ENCODE measurements at places on chromosomes 16 and 17.

GRCh38 chr17:76529224-76530094 is 8.1 kb downstream of the CYGB start:
- no peak for DNase-seq

DNA sequence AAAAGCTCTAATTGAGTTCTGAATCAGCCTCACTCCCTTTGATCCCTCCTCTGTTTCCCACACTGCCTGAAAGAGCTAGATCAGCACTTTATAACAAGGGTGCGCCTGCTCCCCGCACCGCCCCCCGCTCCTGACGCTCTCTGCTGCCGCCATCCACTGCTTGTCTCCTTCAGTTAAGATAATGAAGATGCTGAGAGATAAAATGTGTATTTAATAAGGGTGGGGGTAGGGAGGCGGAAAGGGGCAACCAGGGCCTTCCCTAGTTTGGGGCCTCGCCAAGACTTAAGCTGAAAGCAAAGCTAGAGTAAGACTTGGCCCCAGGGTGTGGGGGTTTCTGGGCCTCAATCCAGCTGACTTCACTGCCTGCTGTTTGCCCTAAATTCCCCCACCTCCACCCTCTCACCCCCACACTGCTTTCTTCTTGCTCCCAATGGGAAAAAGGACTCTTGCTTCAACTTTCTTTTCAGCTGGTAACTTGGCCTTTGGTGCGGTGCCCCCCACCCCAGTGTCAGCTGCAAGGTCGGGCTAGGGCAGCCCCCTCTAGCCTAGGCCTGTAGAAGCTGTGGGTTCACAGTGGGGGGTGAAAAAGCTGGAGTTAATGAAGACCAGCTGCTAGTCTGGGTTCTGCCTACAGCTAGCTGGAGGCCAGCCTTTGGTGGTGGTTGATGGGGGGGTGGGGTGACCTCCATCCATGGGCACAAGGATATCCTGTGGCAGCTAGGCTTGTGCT is 1.8 kb upstream of the RARA start:
- DNase-seq: no peak

DNA sequence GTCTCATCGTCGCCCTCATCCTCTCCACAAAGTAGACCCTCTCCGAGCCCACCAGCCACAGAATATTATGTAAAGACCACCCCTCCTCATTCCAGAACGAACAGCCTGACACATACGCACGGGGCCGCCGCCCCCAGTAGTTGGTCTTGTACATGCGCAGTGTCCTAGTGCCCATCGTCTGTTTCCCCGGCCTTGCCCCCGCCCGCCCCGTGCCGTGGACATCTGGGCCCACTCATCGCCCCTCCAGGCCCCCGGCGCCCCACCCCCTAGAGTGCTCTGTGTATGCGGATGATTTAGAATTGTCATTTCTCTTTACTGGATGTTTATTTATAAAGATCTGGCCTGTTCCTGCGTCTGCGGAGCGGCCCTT is 475 bp upstream of the AMDHD2 start:
- DNase-seq: no peak

DNA sequence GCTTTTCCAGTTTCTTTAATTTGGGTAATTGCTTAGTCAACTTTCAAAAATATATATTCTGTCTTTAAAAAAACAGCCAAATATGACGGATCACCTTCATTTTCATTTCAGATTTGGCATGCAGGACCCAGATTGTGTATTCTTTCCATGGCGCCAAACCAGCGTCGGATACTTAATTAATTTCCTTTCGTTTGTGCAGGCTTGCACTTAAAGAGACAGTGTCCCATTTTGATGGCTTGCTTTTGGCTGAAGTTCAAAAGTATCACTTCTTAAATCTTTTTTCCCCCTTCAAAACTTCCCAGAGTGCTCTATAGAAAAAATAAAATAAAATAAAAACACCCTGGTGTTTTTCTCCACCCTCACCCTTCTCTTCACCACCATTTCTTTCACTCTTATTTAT is 394.5 kb upstream of the SOX9 start:
- DNase-seq: no peak

DNA sequence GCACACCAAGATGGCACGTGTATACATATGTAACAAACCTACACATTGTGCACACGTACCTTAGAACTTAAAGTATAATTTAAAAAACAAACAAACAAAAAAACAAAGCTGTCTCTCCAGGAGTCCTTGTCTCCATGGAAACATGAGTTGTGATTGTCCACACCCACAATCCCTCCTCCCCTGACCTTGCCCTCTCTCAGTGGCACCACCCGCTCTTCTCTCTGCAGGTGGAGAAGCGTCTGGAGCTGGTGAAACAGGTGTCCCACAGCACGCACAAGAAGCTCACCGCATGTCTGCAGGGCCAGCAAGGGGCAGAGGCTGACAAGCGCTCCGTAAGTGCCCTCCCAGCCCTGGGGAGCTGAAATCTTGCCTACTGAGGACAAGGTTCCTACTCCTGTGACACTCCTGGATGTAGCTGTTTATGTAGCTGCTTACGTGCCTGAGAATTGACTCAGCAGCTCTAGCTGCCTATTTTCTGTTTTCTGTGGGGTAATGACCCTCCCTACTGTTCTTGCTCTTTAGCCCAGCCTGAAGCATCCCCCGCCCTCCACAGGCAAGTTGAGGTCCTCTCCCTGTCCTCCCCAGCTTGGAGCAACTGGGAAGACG is 107.0 kb downstream of the ARHGAP44 start:
- DNase-seq: no peak

DNA sequence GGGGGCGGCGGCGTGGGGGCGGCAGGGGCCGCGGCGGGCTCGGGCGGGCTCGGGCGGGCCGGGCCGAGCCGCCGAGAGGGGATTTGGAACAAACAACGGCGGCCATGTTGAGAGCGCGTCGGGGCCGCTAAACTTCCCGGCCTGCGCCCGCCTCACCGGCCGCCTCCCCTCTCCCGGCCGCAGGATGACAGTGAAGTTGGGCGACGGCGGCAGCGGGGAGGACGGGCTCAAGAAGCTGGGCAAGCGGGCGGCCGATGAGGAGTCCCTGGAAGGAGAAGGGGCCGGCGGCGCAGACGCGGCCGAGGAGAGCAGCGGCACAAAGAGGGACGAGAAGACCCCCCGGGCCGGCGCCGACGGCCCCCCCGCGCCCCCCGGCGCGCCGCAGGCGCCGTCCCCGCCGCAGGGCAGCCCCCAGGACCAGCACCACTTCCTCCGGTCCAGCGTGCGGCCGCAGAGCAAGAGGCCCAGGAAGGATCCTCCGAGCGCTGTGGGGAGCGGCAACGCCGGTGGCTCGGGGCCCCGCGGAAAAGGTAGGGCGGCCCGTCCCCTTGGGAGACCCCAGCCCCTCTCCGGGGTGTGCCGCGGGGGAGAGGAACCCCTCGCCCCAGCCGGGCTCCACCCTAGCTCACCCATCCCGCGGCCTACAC is 2.4 kb downstream of the CRAMP1 start:
- DNase-seq: no peak

- DNase-seq: no peak
Observed at GRCh38 chr16:66039793-66040192, 326.7 kb upstream of the CDH5 start.

DNA sequence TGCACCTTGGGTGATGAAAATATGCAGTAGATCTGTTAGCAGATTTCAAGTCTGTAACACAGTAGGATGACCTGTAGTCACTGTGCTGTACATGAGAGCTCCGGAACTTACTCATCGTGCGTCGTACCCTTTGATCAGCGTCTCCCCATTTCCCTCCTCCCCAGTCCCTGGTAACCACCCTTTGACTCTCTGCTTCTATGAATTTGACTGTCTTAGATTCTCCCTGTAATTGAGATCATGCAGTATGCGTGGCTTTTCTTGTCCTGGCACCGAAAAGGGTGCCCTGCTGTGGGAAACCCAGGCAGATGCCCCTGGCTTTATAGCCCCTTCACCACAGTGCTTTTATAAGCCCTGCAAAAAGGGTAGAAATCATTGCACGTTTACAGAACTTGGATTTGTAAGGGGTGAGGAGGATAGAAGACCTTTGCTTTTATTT is 20.5 kb downstream of the CLEC16A start:
- DNase-seq: no peak

DNA sequence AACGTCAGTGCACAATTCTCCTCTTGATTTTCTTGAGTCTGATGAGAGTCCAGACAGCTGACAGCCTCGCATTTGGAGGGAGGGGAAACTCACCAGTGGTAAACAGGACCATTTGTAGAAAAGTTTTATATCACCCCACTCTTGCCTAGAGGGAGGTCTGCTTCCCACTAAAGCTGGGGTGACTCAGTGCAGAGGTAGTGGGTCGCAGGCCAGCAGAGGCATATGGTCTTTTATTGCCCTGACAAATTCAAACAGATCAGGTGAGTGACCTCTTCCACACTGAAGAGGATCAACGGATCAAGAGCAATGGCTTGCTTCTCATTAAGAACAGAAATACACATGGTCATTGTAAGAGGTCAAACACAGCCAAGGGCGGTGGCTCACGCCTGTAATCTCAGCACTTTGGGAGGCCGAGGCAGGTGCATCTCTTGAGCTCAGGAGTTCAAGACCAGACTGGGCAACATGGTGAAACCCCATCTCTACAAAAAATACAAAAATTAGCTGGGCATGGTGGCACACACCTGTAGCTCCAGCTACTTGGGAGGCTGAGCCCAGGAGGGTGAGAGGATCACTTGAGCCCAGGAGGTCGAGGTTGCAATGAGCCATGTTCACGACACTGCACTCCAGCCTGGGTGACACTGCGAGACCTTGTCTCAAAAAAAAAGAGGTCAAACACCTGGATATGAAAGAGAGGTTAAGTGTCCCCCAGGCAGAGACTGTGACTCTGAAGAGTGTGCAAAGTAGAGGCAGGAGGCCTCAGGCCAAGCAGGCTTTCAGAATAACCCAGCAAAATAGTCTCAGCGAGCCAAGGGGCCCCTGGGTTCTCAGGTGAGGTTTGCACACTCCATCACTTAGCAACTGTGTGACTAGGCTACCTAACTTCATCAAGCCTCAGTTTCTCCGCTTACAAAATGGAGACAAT is 56.5 kb upstream of the ERN1 start:
- no peak for DNase-seq

DNA sequence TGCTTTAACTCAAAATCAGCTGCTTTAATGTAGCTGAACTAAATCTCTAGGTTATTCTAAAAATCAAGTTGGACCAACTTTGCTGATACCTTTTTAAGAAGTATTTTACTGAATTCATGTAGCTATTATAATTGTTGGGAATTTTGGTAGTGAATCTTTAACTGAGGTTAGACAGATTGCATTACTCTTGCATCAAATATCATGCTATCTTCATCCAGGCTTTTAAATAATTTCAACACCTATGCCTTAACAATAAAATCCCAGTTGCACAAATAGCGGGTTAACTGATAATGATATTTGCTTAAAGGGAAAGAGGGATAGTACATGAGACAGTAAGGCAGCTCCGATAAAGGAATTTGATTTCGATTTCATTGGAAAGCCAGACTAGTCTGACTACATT is 241.3 kb upstream of the TBX2 start:
- no peak for DNase-seq

- DNase-seq: no peak
Observed at GRCh38 chr17:63774141-63774968, at the start of gene DDX42. TSS of gene DDX42 (plus strand) at chr17:63774170. CDS start at chr17:63787050, 12,880 bp downstream.

DNA sequence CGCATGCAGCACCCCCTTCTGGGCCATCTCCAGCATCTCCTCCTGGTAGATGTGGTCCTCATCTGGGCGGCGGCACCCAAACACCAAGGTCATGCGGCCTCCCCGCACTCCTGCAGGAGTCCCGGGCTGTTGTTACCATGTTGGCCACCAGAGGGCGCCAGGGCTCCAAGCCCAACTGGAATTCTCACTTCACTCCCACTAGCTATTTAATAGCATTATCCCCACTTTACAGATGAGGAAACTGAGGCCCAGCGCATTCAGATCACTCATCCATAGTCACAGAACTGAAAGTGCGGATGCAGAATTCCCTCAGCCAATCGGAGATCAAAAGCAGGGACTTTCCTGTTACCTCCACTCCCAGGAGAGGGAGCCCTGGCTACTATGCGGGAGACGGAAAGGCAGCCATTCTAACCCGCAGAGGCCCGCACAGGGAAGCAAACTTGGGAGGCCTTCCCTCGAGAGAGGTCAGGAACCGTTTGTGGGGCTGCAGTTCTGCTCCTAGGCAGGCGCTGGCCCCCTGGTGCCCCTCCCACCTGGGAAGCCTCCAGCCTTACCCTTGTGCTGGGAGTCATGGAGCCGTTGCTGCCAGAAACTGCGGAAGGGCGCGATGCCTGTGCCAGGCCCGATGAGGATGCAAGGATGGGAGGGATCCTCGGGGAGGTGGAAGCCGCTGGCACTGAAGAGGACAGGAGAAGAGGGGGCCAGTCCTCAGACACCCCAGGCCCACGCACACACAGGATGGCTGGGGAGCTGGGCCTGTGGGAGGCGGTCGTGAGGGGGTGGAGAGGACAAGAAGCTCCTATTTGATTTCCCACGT is 40.1 kb downstream of the NOS2 start:
- no peak for DNase-seq

DNA sequence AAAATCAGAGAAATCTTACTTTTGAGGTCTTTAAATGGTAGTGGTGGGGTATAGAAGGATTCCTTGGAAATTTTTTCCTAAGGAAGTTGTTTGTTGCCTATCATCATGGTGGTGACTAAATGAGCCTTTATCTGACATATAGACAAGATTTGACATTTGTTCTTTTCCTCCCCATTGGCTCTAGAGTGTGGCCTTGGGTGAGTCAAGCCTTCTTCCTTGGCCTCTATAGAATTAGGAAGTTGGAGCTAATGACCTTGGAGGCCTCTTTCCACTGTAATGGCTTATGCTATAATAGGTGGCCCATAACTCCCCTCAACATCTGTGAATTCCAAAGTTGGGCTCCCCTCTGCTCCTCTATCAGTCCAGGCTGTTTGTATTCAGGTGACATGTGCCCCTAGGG is 79.1 kb upstream of the HNF1B start:
- no peak for DNase-seq

All from epithelial cell of prostate (primary cell).